ENCODE measurements at places on chromosomes 5 and 9.

- no peak for DNase-seq
Measured at GRCh38 chr5:56525113-56525512, 290.2 kb upstream of the MAP3K1 start.

DNA sequence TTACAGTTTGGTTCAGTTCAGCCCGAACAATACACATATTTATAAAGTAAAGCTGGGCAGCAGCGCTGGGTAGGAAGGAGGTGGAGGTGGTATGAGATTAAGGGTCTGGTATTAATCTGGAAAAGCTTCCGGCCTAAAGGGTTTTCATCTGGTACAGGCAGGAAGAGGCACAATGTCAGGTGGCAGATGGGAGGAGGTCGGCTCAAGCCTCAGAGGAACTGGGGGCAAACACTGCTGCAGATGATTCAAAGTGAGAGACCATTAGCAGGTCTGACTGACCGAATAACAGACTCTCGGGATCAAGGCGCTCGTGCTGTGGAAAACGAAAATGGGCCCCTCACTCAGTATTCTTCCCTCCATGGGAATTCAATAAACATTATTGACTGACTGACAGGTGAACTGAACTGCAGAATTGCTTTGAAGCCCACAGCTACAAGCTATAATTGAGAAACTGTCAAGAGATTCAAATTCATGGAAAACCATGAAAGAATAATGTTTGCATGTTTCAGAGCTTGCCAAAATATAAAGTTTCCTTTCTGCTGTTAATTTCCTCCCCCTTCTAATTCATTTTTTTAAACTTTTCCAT is 75.3 kb downstream of the TMEM167A start:
- no peak for DNase-seq

DNA sequence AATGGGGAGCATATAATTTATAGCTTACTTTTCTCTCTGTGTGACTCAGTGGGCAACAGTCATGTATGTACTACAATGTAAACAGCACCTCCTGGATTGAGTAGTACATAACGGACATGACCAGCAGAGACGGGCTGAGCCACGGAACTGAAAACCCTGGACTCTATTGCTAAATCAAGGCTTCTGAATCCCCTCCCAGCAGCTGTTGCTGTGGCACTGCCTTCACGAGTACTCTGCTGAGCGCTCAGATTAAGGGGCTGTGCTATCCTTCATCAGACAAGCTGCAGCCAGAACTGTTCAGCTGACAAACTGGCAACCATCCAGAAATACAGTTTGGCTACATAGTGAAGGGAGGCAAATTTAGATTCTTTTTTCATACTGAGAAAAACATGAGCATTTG is 131.3 kb upstream of the CCDC180 start:
- peak; percentile 8 for DNase-seq

- no peak for DNase-seq
Measured at GRCh38 chr9:137988701-137989100, 111.1 kb downstream of the CACNA1B start.

DNA sequence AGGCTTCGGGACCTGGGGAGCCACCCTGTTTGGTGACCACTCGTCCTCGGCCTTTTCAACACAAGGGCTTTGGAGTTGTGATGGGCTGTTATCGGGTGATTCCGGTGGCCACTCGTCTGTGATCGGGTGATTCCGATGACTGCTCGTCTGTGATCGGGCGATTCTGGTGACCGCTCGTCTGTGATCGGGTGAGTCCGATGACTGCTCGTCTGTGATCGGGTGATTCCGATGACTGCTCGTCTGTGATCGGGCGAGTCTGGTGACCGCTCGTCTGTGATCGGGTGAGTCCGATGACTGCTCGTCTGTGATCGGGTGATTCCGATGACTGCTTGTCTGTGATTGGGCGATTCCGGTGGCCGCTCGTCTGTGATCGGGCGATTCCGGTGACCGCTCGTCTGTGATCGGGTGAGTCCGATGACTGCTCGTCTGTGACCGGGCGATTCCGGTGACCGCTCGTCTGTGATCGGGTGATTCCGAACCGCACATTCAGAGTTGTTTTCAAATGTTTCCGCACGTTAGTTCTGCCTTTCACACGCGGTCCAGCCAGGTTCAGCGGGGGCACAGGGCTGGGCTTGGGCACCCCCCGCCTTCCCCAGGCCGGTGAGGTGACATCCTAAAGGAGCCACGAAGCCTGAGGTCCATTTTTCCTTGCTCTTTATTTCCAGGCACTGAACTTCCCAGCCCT is 30.3 kb downstream of the TPPP start:
- no peak for DNase-seq

DNA sequence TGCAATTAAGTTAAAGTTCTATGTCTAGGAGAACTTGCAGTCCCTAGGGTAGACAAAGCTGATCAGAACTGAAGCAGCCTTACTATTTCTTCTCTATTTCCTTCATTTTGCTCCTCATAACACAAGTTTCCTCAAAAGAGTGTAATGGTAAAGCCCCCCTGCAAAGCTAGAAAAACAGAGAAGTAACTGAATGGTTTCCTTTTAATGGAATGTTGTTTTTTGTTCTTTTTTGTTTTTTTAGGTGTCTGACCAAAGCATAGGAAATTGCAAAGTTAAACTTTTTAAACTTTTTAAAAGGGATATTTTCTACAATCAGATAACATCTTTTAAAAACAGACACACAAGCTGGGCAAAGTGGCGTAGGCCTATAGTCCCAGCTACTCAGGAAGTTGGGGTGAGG is 145.7 kb downstream of the TLE1 start:
- DNase-seq, result no peak

DNA sequence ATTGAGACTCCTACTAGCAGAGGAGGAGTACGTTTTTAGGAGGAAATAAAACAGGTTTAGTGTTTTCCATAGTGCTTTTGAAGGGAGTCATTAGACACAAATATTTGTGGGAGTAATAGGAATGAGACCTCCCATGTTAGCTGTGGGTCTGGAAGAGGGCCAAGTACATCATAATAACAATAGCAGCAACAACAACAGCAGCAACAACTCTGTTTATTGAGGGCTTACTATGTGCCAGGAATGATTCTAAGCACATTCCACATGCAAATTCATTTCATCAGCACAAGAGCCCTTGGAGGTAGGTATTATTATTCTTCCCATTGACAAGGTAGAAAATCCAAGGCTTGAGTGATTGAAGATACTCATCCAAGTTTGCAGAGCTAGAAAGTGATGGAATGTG is 384.2 kb upstream of the RPS23 start:
- no peak for DNase-seq

DNA sequence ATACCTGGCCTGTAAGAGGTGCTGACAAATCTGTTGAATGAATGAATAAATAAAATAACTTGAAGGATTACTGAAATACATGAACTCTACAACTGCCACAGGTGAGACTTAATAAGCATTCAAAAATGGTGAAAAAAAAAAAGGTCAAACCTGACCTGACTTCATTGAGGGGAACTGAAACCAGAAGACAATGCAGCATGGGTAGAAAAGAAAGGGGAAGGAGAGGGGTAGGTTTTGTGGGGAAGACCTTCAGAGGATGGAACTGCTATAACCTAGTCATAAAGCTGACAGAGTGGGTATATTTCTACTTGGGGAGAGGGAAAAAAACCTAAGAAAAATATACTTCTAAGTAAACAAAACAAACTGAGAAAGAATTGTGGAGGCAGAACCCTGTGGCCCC is 56.6 kb downstream of the RASEF start:
- no peak for DNase-seq

DNA sequence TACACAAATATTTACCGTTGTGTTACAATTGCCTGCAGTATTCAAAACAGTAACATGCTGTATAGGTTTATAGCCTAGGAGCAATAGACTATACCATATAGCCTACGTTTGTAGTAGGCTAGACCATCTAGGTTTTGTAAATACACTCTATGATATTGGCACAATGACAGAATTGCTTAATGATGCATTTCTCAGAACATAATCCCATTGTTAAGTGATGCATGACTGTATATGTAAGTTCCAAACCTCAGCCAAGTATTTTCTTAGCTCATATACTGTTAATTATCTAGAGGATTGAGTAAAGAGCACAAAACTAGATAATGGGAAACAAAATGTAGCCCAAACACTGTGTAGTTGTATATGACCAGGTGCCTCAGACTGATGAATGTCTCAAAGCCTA is 220.1 kb downstream of the ANXA1 start:
- DNase-seq, result no peak

DNA sequence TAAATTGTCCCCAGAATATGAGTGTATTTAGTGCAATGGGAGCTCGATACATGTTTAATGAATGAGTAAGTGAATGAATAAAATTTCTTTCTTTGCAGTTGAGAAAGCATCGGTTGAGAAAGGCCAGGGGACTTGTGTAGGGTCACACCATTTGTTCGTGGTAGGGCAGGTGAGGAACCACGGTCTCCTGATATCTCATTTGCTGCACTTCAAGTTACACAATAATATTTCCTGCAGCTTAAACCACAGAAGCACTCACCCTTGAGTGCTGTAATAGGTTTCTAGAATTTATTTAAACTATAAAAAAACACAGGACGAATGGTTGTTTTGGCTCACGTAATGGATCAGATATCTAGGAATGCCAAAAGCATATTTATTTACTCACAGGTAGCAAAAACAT is 429.8 kb downstream of the SPATA31D1 start:
- DNase-seq, result no peak

DNA sequence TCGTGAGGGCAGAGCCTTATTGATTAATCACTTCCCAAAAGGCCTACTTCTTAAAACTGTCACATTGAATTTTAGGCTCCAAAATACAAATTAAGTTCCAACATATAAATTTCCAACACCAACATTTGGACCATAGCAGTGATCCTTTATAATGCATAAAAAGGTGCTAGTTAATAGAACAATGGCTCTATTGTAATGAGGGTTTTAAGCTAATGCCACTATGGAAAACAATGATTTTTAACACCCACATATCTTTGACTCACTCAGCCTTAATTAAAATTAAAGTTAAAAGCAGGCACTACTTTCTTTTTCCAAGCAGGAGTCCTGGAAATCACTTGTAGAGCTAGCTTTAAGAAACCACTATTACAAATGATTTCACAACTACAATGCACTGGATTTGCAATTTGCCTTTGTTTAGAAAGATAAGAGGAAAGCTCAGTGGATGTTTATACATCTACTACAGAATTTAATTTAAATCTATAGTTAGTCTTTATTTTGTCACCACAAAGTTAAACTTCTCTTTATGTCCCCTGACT is 41.8 kb downstream of the DPYSL3 start:
- no peak for DNase-seq

GRCh38 chr9:131774636-131775035 is 34.8 kb upstream of the RAPGEF1 start:
- no peak for DNase-seq

- no peak for DNase-seq
Measured at GRCh38 chr9:136093995-136094881, 851 bp downstream of the NACC2 start.

DNA sequence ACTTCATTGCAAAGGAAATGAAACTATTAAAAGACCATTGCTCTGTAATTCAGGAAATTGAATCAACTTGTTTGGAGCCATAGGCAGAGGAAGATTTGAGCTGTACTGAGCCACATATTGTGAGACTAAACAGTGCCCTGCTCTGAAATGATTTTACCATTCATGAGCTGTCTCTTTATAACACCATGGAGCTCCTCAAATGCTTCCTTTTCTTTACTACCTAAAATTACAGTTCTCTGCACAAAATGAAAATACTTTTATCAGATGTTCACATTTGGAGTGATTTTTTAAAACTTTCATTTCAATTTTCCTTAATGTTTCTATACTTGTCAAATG is 97.9 kb downstream of the NLN start:
- DNase-seq, result no peak

- no peak for DNase-seq
Measured at GRCh38 chr9:32455738-32456137, 70.3 kb downstream of the RIGI start.

DNA sequence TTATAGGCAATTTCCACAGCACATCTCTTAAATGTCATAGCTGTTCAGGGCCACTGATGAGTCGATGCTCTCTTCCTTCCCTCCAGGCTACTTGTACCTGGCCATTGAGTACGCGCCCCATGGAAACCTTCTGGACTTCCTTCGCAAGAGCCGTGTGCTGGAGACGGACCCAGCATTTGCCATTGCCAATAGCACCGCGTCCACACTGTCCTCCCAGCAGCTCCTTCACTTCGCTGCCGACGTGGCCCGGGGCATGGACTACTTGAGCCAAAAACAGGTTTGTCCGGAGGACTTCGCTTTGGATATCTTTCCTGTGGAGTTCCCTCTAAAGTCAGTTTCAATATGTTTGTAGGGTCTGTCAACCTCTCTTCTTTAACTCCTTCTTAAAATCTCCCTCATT is 84.3 kb downstream of the EQTN start:
- DNase-seq, result no peak

GRCh38 chr5:64330728-64331231 is 165.1 kb downstream of the RNF180 start:
- no peak for DNase-seq

DNA sequence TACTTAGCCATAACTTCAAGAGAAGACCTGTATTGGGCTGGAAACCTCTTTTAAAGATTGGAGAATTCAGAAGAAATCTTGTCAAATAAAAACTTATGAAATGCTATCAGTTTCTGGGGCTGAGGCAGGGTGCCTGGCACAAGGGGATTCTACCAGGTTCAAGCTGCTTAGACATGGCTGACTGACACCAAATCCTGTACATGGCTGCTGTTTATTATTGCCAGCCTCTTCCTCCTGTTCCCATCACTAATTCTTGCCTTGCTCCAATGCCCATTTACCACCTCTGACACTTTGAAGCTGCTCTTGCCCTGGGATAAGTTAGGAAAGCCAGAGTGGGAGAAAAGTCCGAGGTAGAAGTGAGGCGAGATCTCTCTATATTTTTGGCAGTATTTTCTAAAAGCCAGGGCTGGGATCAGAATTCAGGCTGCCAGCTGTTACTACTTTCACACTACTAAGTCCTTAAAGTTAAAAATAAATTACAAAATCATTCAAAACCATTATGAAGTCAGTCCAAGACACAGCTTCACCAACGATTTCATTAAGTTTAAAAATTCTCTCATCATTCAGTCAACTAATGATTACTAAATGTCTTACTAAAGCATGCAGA is 66.3 kb upstream of the TNFAIP8 start:
- DNase-seq, result no peak

DNA sequence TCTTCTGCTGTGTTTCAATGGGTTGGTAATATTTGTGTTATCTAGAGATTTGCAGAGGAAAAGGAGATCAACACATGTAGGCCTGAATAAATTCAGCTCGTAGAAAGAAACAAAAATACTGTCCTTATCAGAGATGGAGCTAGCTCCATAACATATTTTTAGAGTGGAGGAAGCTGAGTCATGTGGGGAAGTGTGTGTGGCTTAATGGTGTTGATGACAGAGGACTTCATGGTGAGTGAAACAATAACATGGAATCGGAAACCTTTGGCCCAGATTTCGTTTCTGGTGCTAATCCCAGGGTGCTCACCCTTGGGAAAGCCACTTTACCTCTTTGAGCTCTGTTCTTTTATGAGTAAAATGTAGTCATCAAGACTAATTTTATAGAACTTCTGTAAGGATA is 825.0 kb downstream of the TLR4 start:
- DNase-seq, result no peak

GRCh38 chr9:33142535-33142934 is 24.6 kb downstream of the B4GALT1 start:
- no peak for DNase-seq
